Natural killer cell treated with Interleukin-12 subunit alpha and Interleukin-12 subunit beta and Interleukin-15 and Interleukin-18, amount 100 ng/mL, for 72 hours (primary cell): ENCODE measurements at places on chromosomes 7 and 10. TPM values are rescaled to one million over a fixed set of nuclear protein-coding genes. Genes with fewer than 3 reads are reported as not detected.

DNA sequence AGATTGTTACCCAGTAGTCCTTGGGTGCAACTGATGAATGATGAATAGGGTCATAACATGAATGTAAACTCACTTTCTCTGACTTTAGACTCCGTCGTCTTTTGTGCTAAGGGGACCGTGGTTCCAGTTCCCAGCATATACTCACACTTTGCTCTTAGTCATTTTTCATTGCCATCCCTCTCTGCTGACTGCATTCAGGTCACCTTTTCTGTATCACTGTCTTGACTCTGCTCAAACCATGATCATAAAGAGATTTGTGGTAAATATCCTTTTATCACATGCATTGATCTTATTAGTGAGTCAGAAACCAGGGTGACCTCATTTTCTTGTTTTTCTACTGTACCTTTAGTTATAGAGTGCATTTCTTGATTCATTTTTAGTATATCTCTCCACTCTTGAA is 141.1 kb upstream of the AGR3 start:
- no peaks in the 10 kb centered on the region for H3K27me3 ChIP-seq
- peak overlapping the region; percentile 42 for H3K27ac ChIP-seq
- peaks cover 28% of the 10 kb centered on the region for H3K4me1 ChIP-seq

- no peaks in the 10 kb centered on the region for H3K27me3 ChIP-seq
- DNase-seq: no peak
- H3K36me3 ChIP-seq: no peaks in the 10 kb centered on the region
- H3K4me1 ChIP-seq: no peaks in the 10 kb centered on the region
Measured at GRCh38 chr7:113408999-113409398, 290.6 kb upstream of the SMIM30 start.

ZMIZ1 gene
- 49.7 TPM for total RNA-seq

MYH16 gene
- not detected for total RNA-seq

PSMC2 gene
- total RNA-seq: 139 TPM

DNA sequence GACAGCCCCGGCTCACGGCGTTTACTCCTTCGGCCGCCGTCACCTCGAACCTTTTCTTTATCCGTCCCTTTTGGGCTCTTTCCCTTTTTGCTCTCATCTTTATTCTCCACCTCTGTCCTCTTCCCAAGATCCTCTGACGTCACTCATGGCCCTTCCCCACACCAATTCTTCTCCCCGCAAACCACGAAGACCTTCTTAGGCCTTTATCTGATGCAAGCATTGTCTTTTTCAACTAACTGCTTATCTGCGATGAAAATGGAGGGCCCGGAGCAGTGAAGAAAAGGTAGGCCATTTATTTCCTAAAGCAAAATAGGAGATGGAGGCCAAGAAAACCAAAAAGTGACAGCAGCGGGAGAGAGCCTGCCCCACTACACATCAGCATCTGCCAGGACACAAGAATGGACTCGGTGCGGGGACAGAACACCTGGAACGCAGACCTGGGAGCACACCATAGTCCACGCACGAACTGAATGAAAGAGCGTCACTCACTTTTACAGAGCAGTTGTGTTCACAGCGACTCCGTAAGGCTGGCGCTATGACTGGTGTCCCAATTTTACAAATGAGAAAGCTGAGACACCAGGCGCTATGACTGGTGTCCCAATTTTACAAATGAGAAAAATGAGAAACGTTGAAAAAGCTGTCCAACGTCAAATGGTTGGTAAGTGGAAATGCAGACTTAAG is 45.3 kb downstream of the ZNF777 start:
- peak overlapping the region; percentile 41 for H3K4me3 ChIP-seq
- peaks cover 8% of the 10 kb centered on the region for H3K4me1 ChIP-seq
- no peak for DNase-seq

GRCh38 chr7:47179812-47180515 is 401.9 kb downstream of the TNS3 start:
- no peaks in the 10 kb centered on the region for H3K27me3 ChIP-seq
- no peaks in the 10 kb centered on the region for H3K4me1 ChIP-seq
- no peaks in the 10 kb centered on the region for H3K36me3 ChIP-seq
- no peak overlapping the region for H3K4me3 ChIP-seq
- no peak for DNase-seq
- no peak overlapping the region for H3K27ac ChIP-seq
